ENCODE measurements at places on chromosomes 2 and 18.

DNA sequence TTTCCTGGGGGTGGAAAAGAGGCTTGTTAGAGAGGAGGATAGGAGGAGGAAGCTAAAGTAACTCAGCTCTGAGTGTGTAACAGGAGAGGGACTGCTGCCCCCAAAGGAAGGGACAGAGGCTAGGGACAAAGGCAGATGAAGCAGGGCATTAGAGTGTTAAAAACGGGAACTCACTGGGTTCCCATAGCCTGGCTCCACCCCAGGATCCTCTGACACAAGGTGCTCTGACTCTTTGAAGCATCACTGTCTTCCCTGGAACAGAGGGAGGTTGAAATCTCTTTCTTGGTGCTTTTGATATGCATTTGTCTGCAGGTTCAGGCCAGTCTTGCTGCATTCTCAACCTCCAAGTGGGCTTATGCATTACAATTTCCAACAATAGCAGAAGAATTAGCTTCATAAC lies 22.9 kb downstream of the IL36A start:
- DNase-seq = no peak

GRCh38 chr2:101114815-101115214 lies 36.4 kb downstream of the TBC1D8 start:
- DNase-seq = no peak

- no peak for DNase-seq
These were observed 345.4 kb downstream of the ARHGAP15 start for GRCh38 chr2:143474586-143474985.

DNA sequence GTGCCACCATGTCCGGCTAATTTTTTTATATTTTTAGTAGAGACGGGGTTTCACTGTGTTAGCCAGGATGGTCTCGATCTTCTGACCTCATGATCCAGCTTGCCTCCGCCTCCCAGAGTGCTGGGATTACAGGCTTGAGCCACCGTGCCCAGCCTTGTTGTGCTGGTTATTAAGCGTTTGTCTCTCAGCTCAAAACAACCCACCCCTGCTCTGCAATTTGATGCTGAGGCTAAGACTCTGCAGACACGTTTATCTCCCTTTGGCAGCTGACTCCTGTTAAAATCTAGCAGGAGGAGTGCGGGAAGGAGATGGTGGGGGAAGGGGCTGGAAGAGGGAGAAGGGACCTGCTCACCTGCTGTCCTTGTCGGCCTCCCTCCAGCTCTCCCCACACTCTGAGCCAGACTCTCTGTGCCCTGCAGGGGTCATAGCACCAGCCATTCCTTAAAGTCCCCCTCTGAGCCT lies 29.9 kb upstream of the IMPA2 start:
- no peak for DNase-seq

- no peak for DNase-seq
These were observed 135.8 kb downstream of the IKZF2 start for GRCh38 chr2:213015387-213016165.

GRCh38 chr2:69279211-69279610 lies 107.8 kb downstream of the GFPT1 start:
- DNase-seq = no peak

- no peak for DNase-seq
These were observed 258.8 kb downstream of the SLC8A1 start for GRCh38 chr2:40192864-40193669.

All from Peyer's patch (tissue), 4 donors.